ENCODE measurements at places on chromosomes 1 and 21.

DNA sequence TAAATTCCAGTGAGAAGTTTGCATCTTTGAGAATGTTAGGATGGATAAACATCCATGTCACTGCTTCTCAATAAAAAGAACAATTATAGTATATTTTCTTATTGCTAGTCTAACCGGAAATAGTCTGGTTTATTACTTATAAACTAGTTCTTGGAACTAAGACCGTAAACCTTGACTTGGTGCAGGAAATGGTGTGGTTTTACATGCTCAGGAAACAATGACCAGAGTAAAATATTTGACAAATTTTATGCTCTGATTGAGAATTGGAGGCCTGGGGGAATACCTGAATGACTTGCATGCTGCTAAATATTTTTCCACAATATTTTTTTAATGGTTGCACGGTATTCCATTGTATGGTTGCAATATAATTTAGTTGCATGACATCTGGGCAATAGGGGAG lies 76.3 kb downstream of the XCL2 start:
- DNase-seq: no peak

- no peak for DNase-seq
Measured at GRCh38 chr1:151472856-151473731, 13.8 kb upstream of the POGZ start.

GRCh38 chr1:209600541-209600940 lies 17.0 kb downstream of the CAMK1G start:
- DNase-seq: no peak

DNA sequence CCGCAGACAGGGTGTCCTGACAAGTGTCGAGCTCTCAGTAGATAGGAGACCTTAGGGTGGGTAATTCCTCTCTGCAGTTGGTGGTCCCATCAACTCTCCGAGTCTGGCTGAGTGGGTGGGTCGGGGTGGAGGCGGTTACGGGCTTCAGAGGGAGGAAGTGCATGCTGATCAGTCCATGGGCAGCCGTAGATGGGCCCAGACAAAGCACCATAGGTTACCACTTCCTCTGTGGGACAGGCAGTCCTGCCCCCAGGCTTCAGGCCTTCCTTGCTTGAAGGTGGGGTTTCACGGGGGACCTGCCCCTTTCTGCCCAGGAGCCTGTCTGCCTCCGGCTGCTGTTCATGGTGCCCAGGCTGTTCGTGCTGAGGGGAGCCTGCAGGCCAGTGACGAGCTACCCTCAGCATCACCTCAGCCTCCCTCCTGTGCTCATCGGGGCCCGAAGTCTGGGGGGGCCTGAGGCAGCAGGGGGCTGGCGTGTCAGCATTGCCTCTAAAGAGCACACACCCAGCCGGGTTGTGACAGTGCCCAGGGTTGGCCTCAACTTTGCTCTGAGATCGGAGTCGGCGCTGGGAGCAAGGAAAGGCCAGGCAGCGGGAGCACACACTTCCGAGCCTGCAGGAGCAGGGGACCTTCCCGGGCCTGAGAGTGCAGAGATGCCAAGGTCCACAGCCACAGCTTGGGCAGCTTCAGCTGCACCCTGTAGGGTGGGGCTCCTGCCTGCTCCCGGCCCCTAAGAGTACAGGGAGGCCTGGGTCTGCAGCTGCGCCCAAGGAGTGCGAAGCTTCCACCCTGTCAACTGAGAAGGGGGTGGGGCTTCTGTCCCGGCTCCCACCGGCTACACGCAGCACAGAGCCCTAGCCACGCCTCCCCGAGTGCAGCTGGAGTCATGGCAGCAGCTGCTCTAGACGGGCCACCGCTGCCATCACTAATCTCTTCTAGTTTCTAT lies 225.4 kb upstream of the NRIP1 start:
- DNase-seq: no peak

GRCh38 chr1:86227026-86227425 lies 70.5 kb upstream of the COL24A1 start:
- no peak for DNase-seq

- DNase-seq: no peak
Measured at GRCh38 chr1:241310451-241310850, 46.6 kb downstream of the RGS7 start.

DNA sequence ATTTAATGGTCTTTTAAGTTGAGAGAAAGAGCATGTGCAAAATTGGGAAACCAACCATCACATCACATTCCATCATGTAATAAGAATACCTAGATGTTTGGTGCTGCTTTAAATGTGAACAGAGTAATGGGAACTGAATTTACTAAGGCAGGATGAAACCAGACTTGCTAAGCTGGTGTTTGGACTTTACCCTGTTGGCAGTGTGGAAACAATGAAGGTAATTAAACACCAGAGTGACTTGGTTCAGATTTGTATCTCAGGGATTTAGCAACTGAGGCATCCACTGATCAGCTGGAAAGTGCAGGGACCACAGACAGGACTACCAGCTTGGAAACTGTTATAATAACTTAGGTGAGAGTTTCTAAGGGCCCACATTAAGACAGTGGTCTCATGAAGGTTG lies 263.4 kb downstream of the OLFM3 start:
- no peak for DNase-seq

- no peak for DNase-seq
Measured at GRCh38 chr1:43314233-43314632, 13.5 kb downstream of the TIE1 start.

DNA sequence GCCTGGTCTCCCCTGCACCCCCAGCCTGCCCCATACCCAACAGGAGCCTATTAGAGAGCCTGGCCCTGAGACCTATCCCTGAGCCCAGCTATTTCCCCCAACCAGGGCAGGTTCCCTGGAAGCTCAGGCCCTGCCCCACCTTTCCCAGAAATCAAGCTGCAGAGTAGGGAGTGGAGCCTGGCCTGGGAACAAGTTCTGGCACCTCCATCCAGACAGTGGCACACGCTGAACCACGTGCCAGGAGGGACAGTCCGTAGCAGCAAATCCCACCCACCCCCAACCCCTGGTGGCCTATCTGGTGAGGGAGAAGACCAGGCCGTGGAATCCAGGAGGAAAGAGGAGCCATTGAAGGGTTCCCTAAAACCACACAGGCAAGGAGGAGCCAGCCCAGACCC lies 22.6 kb downstream of the TNNT2 start:
- no peak for DNase-seq

Measured in GF-D8 (cell line).